ENCODE measurements at places on chromosomes 16 and 17.

DNA sequence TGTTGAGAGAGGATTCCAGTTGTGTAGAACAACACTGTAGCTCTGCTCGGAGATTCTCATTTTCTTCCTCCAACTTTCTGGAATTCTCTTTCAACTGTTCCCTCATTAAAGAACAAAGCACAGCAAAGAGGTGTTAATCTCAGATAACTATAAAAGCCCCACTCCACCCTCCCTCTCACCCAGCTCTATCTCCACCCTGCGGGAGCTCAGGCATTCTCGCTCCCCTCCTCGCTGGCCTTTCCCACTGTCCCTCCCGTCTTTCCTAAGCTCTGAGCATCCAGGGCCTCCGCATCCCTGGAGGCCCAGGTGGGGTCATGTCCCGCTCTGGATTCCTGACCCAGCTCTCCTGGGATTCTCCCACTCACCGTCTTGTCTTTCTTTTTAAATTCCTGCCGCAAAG lies 35.1 kb downstream of the DHX38 start:
- no peak for DNase-seq

DNA sequence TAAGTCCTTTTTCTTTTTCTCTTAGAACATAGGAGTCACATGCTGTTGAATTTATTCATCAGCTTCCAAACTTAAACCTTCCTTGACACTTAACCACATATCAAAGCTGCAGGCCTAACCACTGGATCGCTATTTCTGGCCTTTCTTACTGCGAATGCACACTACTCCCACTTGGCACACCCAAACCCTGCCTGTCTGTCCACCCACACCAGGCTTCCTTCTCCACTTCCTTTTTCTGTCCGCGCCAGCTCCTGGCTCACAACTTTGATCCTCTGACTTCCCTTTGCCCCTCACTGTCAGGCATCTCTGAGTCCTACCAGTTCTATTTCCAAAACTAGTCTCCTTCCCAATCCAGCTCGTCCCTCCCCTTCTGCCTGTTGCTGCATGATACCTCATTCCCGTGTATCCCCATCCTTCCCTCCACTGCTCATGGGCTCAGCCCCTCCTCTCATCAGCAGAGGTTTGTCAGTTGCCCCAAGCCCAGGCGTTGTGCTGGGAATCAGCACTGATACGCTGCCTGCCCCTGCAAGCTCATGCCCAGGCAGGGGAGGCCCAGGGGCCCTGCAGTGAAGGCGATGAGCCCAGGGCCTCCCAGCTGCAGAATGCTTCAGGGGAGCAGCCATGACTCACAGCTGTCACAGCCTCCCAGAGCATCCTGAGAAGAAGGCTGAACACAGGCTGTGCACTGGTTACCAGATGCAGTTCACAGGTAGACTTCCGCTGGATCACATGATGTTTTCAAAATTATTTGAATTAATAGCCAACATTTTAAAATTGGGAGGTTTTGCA lies 179.8 kb downstream of the KATNIP start:
- no peak for DNase-seq

DNA sequence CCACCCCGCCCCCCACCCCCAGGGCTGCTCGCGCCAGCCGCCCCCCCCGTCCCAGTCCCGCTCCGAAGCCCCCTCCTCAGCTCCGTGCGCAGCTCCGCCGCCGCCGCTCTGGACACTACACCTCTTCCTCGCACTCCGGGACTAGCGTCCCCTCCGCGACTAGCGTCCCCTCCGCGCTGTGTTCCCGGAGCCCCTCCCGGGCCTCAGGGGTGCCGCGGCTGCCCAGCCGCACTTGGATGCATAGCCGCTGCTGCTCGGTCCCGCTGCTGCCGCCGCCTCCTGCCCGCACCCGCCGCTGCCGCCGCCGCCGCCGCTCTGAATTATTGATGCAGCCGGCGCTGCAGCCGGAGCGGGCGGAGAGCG lies at the start of gene CBLN1:
Gene CBLN1 (minus strand): TSS at position 359 of the 363 bp plus-strand sequence. CDS start 373 bp downstream, outside the sequence.
- DNase-seq = no peak

GRCh38 chr17:5892921-5893675 lies 177.1 kb upstream of the WSCD1 start:
- no peak for DNase-seq

DNA sequence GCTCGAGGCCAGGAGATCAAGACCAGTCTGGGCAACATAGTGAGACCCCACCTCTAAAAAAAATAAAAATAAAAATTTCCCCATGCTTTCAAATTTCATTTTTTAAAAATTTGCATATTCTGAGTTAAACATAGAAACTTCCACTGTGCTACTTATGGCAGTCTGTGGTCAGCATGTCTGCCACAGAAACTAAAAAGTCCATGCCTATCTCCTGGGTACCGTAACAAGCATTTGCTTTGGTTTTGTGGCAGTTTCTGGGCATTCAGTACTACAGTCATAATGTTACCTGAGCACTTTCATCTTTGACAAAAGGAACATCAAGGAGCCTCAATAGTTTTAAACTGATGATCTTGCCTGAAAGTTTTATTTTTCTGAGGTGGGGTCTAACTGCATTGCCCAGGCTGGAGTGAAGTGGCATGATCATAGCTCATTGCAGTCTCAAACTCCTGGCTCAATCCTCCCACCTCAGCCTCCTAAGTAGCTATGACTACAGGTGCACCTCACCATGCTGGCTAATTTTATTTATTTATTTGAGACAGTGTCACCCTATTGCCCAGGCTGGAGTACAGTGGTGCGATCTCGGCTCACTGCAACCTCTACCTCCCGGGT lies 13.2 kb upstream of the ITGA2B start:
- no peak for DNase-seq

DNA sequence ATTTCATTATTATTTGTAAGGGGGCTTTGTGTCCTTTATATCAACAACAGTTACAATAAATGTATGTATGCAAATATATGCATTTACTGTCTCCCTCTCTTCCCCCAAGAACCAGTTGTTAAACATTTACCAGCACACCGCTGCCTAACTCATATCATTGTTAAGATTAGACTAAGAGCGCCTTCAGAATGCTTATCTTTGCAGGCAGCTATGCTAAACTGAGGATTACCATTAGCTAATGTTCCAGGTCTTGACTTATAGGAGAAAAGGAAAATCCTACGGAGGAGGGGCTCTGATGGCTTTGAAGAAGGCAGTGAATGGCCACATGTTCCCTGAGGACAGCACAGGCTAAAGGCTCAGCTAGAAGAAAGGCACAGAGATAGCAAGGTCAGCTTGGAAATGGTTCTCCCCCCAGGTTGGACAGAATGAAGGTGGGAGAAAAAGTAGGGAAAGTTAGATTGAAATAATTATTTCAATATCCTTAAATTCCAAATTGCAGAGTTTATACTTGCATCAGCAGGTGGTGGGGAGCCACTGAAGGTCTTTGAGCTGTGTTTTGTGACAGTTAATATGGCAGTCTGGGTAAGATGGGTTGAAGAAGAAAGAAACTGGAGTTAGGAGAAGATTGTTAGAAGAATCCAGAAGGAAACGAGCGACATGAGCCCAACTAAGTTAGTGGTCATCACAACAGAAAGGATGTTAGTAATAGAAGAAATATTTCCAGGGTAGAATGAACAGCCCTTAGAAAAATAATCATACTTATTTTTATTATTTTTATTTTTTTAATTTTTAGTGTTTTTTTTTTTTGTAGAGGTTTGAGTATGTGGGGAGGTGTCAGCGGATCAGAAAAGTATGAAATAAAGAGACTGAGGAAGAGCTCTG lies 87.0 kb upstream of the MAF start:
- no peak for DNase-seq

DNA sequence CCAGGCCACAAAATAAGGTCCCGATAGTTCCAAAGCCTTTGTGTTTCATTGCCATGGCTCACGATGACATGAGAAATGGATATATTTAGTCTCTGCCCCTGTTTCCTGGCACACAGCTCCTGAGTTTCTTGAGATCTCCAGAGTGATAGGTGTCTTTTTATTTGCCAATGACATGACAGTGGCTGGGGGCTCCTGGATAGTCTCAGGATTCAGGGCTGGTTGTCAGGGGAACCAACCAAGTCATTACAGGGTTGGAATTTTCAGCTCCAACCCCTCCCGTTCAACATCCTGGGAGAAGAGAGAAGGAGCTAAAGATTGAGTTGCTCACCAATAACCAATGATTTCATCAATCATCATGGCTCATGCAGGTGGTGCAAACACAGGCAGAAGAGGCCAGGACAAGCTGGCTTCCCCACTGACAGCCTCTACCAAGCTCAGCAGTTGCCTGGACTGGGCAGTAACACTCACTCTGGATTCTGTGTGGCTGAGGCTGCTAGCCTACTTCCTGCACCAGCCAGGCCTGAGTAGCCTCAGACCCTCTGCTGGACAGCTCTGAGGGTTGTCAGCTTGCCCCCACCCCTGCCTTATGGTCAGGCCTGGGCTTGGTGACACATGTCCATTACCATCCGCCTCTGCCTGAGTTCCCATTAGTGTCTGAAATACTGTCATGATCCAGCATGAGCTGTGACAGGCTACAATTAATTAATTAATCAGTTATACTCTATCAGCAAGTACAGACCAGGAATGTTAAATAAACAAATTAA lies 534.4 kb upstream of the CDH5 start:
- no peak for DNase-seq

GRCh38 chr17:45812102-45812501 lies 28.0 kb downstream of the CRHR1 start:
- no peak for DNase-seq

GRCh38 chr16:55824473-55825000 lies 8.4 kb downstream of the CES1 start:
- no peak for DNase-seq

- no peak for DNase-seq
Measured at GRCh38 chr17:4233668-4234258, 30.0 kb downstream of the ANKFY1 start.

DNA sequence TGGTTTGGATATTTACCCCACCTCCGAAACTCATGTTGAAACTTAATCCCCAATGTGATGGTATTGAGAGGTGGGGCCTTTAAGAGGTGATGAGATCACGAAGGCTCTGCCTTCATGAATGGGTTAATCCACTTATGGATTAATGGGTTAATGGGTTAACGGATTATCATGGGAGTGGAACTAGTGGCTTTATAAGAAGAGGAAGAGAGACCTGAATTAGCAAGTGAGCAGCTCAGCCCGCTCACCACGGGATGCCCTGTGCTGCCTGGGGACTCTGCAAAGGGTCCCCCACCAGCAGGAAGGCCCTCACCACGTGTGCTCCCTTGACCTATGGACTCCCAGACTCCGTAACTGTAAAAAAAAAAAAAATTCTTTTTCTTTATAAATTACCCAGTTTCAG lies 16.5 kb upstream of the GPRC5B start:
- no peak for DNase-seq

GRCh38 chr16:13909069-13909468 lies 10.9 kb upstream of the ERCC4 start:
- DNase-seq = no peak

- no peak for DNase-seq
Measured at GRCh38 chr16:4233431-4233830, 8.4 kb downstream of the SRL start.

GRCh38 chr17:59431601-59432000 lies 100.1 kb downstream of the YPEL2 start:
- DNase-seq = no peak

DNA sequence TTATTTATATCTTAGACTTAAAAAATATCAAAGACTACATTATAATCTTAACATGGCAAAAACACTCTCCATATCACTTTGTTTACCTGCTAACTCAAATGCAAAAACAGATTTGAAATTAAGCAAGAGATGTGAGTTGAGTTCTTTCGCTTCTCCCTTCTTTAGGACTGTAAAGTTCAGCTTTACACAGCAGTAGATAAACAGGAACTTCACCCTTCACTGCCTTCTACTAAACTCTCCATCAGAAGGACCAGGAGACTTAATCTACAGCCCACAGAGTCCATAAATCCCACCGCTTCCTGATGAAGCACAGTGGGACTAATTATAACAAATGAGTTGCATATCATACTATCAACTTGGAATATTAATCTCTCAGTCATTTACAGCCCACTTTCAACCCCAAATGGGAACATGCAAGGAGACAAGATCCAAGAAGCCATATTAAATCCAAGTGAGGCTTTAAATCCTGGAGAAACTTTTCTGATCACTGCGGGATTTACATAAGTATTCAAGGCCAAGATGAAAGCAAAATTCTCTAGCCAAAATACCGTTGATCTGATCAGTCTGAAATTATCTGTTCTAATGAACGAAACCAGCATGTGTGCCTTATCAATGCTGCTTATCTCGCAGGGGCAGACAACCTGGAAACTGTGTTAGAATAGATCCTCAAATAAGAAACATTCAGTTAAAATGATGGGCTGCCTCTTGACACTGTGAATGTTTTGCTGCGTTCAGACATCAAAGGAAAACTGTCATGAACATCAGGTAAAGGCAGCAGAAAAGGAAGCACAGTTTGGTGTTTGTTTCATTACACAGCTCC lies 1.6 kb downstream of the AMFR start:
- no peak for DNase-seq

- DNase-seq = no peak
Measured at GRCh38 chr17:59418732-59419166, 87.3 kb downstream of the YPEL2 start.

DNA sequence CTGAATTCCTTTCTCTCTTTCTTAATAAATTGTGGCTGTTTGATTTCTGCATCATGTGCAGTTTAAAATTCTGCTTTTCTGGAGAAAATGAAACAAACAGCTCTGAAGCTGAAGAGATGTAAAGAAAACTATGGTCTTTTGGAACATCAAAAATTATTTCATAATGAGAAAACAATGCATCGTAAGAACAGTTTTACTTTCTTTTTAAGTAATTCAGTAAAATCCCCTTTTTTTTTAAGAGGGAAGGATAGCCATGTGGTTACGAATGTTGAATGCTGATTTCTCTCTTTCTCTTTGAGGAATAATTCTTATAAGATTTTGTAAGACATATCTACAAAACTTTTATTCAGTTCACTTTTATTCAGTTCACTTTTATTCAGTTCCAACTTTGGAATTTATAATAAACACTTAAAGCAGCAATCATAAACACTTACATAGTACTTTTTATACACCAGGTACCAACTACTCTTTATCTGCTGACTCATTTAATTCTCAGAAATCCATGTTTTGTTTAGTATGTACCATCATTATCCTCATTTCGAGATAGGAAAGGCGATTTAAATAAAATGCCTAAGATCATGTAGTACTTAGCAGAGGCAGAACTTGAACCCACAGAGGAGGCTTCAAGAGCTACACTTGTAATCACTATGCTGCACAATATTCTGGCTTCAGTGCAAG lies 26.6 kb downstream of the CNTNAP4 start:
- DNase-seq = no peak

GRCh38 chr16:57530104-57530521 lies 6.3 kb downstream of the CCDC102A start:
- no peak for DNase-seq

GRCh38 chr17:7380855-7381683 lies at the start of gene TNK1:
TNK1 (plus strand) TSS chr17:7381089; CDS start chr17:7382927, 1,838 bp downstream.
- DNase-seq = no peak

GRCh38 chr16:88669980-88670379 lies 7.1 kb upstream of the MVD start:
- no peak for DNase-seq

- DNase-seq = no peak
Measured at GRCh38 chr17:60941028-60941427, 263.4 kb downstream of the BCAS3 start.
